ENCODE measurements at places on chromosomes 13 and 19.

GRCh38 chr19:46080561-46080960 lies 39.8 kb upstream of the IGFL4 start:
- no peak for DNase-seq

- DNase-seq: no peak
Measured at GRCh38 chr19:13381827-13382632, 124.2 kb downstream of the CACNA1A start.

DNA sequence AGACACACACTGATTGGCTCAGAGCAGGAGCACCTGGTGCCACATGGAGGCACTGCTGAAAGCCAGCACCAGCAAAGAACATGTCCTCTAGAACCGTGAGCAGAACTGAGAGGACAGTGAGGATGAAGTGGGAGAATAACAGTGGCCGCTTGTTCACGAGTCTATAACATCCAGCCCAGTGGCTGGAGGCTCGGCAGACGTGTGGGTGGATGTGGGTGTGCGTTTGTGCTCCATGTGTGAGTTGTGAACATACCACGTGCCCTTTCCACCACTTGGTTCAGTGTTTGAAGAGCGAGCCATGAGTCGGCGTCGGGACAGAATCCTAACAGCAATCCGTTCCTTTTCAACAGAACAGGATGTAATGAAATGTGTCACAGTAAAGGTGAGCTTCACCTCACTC lies 113.0 kb downstream of the SOX1 start:
- DNase-seq: no peak

DNA sequence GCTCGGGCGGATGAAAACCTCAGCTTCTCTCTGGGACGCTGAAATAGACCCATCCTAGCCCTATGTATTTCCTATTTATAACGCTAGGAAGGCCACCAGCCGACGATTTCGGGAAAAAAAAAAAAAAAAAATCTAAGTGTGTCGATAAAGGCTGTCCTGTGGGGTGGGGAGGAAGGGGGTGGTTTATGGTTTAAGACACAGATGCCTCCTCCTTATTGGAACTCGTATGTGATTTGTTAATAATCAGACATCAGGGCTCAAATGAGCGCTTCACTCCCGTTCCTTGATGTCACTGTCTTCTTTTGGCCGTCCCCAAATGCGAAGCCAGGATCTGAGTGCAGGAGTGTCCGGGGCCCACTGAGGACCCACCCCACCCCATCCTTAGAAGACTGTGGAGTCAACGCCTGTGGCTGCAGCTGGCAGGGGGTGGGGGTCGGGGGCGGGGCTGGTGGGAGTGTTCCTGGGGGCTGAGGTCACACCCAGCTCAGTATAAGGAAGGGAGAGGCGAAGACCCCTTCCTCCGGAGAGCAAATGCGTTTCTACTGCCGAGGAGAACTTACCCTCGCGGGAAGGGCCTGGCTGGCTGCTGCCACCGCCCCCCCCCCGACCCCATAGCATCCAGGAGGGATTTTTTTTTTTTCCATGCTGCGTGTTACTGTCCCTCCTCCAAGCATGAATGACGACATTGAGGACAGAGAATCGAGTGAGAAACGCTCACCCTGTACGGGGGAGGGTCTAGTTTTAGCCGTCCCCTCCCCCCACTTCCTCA lies 971 bp downstream of the ATCAY start:
- no peak for DNase-seq

DNA sequence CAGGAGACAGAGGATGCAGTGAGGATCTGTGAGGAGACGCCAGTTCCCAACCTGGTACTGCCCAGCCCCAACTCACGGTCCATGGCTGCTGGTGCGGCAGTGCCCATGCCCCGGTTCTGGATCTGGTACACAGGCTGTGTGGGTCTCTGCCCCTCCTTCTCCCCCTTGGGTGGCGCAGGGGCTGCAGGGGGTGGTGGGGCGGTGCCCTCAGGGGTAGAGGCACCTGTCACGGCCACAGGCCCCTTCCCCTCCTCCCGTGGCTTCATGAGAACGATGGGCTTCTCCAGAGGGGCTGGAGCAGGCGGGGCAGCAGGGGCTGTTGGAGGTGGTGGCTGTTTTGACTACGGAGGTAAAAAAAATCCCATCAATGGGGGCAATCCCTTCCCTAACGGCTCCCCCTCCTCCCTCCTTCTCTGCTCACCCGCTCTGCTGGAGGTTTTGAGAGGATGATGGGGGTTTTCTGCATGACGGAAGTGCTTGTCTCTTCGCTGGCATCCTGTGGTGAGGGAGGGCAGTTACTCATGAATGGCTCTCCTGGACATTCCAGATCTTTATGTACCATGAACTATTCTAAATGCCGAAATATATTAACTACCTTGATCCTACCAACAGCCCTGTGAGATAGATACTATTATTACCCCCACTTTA lies 7.1 kb downstream of the SMG9 start:
- no peak for DNase-seq

- DNase-seq: no peak
Measured at GRCh38 chr13:43492311-43492710, 294.5 kb downstream of the ENOX1 start.

- no peak for DNase-seq
Measured at GRCh38 chr19:4234142-4234861, 5.0 kb downstream of the EBI3 start.

DNA sequence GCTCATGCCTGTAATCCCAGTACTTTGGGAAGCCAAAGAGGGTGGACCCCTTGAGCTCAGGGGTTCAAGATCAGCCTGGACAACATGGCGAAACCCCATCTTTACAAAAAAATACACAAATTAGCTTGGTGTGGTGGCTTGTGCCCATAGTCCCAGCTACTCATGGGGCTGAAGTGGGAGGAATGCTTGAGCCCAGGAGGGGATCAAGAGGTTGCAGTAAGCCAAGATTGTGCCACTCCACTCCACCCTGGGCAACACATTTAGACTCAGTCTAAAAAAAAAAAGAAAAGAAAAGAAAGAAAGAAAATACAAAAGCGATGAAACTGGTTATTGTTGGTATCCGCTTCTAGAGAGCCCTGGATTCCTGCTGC lies 597.4 kb downstream of the UQCRFS1 start:
- DNase-seq: no peak

- DNase-seq: no peak
Measured at GRCh38 chr13:32660227-32660626, 74.0 kb downstream of the PDS5B start.
